Karpas-422 (cell line): ENCODE measurements at places on chromosomes 7 and 10. TPM values are rescaled to one million over a fixed set of nuclear protein-coding genes. Genes with fewer than 3 reads are reported as not detected.

GRCh38 chr10:101308051-101308450 lies 45.9 kb upstream of the BTRC start:
- no peaks in the 10 kb centered on the region for H3K4me1 ChIP-seq
- H3K4me3 ChIP-seq = no peak overlapping the region
- H3K27ac ChIP-seq = no peak overlapping the region
- no peaks in the 10 kb centered on the region for H3K36me3 ChIP-seq

GRCh38 chr10:110918643-110919348 lies at the start of gene BBIP1:
Gene BBIP1 (minus strand): TSS chr10:110919180. CDS start chr10:110918157, 1,023 bp downstream.
- no peaks in the 10 kb centered on the region for H3K36me3 ChIP-seq
- peak within 1 kb of the TSS; percentile 90 for H3K4me3 ChIP-seq
- H3K4me1 ChIP-seq = peaks cover 32% of the 10 kb centered on the region
- peak within 1 kb of the TSS; percentile 94 for H3K27ac ChIP-seq
- DNase-seq = no peak

DNA sequence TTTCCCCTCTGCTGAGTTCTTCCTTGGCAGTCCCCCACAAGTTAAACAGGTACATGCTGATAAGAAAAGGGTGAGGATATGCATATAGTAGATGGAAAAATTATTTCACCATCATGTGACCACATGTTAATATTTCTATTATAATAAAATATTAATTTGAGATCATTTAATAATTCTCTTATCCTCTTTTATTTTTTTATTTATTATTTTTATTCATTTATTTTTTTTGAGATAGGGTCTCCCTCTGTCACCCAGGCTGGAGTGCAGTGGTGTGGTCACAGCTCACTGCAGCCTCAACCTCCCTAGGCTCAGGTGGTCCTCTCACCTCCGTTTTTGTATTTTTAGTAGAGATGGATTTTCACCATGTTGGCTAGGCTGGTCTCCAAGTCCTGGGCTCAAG lies 11.6 kb upstream of the GLI3 start:
- no peak for DNase-seq
- no peaks in the 10 kb centered on the region for H3K27me3 ChIP-seq
- no peaks in the 10 kb centered on the region for H3K4me1 ChIP-seq
- H3K36me3 ChIP-seq = no peaks in the 10 kb centered on the region

The SLC26A5 gene
- not detected in 2 replicates for total RNA-seq

- no peaks in the 10 kb centered on the region for H3K27me3 ChIP-seq
- no peak overlapping the region for H3K27ac ChIP-seq
- no peak for DNase-seq
- H3K4me1 ChIP-seq = no peaks in the 10 kb centered on the region
- no peak overlapping the region for H3K4me3 ChIP-seq
Observed at GRCh38 chr7:45911311-45911710, 9.8 kb downstream of the IGFBP3 start.

The BCAP29 gene
- total RNA-seq = 38.7 and 116 TPM in 2 replicates

The GPER1 gene
- not detected in 2 replicates for total RNA-seq

GRCh38 chr7:143381427-143382125 lies 431 bp downstream of the ZYX start:
- no peaks in the 10 kb centered on the region for H3K27me3 ChIP-seq
- H3K36me3 ChIP-seq = no peaks in the 10 kb centered on the region
- H3K4me3 ChIP-seq = peak overlapping the region; percentile 83
- peak; percentile 60 for DNase-seq

The ANKRD22 gene
- total RNA-seq = not detected in 2 replicates

- no peak for DNase-seq
- H3K4me1 ChIP-seq = no peaks in the 10 kb centered on the region
- H3K27me3 ChIP-seq = no peaks in the 10 kb centered on the region
- no peak overlapping the region for H3K27ac ChIP-seq
- no peaks in the 10 kb centered on the region for H3K36me3 ChIP-seq
- no peak overlapping the region for H3K4me3 ChIP-seq
Observed at GRCh38 chr7:66896441-66896840, 24.6 kb upstream of the TMEM248 start.

DNA sequence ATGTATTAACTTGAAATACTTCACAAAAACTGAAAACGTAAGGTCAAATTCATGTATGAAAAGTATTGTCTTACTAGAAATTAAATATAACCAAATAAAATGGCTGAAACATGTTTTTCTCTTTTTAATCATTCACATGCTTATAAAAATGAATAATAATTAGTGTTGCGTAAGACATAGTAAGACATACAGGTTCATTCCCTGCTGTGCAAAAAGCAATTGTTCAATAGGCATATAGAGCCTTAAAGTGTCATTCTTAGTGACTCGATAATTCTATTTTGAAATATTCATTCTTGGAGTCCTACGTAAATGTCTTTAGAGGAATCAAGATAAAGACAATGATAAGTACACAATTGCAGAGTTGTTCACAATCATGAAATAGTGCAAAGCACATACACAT lies 337.1 kb downstream of the SUGCT start:
- H3K4me3 ChIP-seq = no peak overlapping the region
- no peaks in the 10 kb centered on the region for H3K27me3 ChIP-seq
- no peaks in the 10 kb centered on the region for H3K36me3 ChIP-seq
- H3K4me1 ChIP-seq = no peaks in the 10 kb centered on the region

DNA sequence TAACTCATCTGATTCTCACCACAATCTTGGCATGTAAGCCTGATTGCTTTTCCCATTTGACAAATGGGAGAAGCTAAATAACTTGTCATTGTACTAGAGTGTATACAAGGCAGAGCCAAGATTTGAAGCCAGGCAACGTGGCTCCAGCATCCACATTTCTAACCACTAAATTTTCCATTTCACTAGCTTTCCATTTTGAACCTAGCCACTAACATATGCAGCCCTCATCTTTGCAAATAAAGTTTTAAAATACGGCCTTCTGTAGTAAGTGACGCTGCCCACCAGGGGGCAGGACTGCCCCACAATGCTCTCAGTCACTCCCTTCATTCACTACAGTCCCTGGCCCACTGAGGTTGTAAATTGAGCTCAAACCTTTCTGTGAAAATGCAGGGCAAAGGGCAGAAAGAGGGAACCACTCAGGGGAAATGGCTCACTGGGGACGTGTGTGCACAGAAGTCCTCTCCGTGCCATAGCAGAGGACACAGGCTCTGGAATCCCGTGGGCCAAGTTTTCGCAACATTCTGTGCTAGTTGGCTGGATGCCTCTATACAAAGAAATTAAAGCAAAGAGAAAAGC lies 315.7 kb downstream of the TNS3 start:
- H3K4me1 ChIP-seq = peaks cover 9% of the 10 kb centered on the region
- peak overlapping the region; percentile 24; the same call in 1 of the 2 replicates for H3K27ac ChIP-seq
- H3K4me3 ChIP-seq = no peak overlapping the region
- H3K27me3 ChIP-seq = no peaks in the 10 kb centered on the region

DNA sequence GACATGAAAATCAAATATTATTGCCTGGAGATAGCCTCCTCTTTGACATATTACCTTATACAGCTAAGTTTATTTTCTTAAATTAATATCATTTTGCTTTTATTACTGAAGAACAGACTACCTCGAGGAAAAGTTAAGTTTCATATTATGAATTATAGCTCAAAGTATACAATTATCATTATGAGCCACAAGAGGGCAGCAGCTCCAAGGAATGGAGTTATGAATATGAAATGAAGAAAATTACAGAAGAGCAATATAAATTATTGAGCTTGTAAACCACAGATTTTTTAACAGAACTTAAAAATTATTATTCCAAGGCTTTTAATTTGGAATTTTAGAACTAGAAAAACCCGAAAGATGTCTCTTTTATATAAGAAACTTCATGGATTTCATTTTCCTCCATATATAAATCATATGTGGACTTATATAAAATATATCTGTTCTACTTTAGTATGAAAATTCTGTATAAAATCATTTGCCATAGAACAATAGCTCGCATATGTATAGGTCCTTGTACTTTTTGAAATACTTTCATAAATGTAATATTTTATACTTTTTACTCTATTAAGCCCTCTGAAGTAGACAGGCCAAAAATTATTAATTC lies 40.1 kb downstream of the IQUB start:
- H3K36me3 ChIP-seq = no peaks in the 10 kb centered on the region
- no peaks in the 10 kb centered on the region for H3K27me3 ChIP-seq
- H3K4me1 ChIP-seq = no peaks in the 10 kb centered on the region
- no peak overlapping the region for H3K27ac ChIP-seq
- DNase-seq = peak; percentile 84

DNA sequence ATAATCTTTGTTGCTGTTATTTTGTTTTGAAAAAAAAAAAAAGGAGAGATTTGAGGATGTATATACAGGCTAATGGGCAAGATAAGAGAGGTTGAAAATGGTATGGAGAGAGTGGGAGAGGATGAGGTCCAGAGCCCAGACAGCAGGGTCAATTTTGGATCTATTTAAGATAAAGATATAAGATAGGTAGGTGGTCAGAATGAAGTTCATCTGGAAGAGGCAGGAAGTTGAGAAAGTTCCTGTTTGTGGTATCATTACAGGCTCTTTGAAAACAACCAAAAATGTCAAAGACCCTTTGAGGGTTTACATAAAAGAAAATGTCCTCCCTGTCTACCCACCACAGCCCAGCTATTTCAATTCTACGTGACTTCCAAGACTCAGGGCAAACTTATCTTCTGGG lies 7.5 kb downstream of the CEP41 start:
- H3K4me3 ChIP-seq = no peak overlapping the region
- H3K4me1 ChIP-seq = no peaks in the 10 kb centered on the region
- H3K36me3 ChIP-seq = no peaks in the 10 kb centered on the region
- H3K27me3 ChIP-seq = no peaks in the 10 kb centered on the region

The NANOS1 gene
- 1.6 and 3.1 TPM in 2 replicates for total RNA-seq

The DENND2A gene
- not detected in 2 replicates for total RNA-seq

GRCh38 chr10:51789118-51789517 lies 89.7 kb upstream of the CSTF2T start:
- H3K4me3 ChIP-seq = no peak overlapping the region
- no peak overlapping the region for H3K27ac ChIP-seq
- H3K27me3 ChIP-seq = no peaks in the 10 kb centered on the region

DNA sequence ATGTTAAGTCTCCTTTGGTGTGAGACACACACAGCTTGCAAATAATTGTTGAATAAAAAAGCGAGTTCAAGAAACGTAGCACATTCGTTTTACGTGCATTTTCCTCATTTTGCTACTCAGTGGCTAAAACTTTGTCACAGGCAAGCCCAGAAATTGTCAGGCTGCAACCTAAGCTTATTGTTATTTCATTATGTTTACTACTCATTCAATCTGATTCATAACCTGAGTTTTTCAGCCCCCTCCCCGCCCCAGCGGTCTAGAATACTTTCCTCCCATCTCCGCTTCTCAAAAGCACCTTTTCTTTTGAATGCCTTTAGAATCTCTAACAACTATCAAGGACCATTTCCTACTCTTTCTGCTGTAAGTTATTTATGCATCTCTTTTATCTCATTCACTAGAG lies 1.1 kb downstream of the FAM133B start:
- no peak for DNase-seq
- H3K4me1 ChIP-seq = peaks cover 38% of the 10 kb centered on the region

GRCh38 chr10:70559861-70560260 lies 42.7 kb downstream of the PRF1 start:
- H3K4me1 ChIP-seq = peaks cover 16% of the 10 kb centered on the region
- H3K4me3 ChIP-seq = no peak overlapping the region
- H3K27ac ChIP-seq = no peak overlapping the region
- peaks cover 10% of the 10 kb centered on the region for H3K36me3 ChIP-seq
- H3K27me3 ChIP-seq = no peaks in the 10 kb centered on the region

DNA sequence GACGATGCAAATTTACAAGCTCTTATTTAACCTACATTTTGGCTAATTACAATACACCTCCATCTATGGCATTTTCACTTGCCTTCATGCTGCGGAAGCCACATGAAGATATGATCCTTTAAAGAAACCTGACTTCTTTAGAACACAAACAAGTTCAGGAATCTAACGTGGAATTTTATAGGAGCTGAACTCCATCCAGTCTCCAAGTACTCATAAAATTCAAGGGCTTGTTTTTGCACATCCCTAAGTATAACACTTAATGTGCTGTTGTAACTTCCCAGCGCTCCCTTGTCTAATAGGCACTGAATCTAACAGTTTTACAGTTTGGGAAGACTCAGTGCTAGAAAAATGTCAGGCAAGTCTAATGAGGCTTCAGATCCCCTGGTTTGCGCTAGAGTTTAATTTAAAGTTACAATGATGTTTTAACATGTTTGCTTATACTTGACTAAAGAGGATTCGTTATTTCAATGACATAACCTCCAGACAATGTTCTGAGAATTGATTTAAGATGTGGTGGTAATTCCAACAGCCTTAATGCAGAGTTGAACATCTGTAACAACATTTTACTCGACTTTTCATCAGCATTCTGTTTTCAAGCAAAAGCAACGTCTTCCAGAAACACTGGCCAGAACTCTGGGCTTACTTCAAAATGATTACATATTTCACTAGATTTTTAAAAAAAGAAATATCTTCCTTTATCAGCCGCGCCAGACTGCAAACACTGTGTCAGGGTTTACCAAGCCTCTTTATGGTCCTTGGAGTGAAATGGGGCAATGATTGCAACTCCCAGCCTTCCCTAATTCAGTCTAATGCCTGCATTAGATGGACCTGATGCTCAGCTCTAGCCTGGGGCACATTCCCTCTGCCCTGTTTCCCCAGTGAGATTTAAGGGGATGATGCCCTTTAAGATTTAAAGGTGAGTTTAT lies 664.3 kb downstream of the KCNMA1 start:
- H3K27me3 ChIP-seq = no peaks in the 10 kb centered on the region
- no peak for DNase-seq
- H3K27ac ChIP-seq = no peak overlapping the region
- H3K4me1 ChIP-seq = no peaks in the 10 kb centered on the region
- no peaks in the 10 kb centered on the region for H3K36me3 ChIP-seq

The HHEX gene
- 71.7 and 84.2 TPM in 2 replicates for total RNA-seq

DNA sequence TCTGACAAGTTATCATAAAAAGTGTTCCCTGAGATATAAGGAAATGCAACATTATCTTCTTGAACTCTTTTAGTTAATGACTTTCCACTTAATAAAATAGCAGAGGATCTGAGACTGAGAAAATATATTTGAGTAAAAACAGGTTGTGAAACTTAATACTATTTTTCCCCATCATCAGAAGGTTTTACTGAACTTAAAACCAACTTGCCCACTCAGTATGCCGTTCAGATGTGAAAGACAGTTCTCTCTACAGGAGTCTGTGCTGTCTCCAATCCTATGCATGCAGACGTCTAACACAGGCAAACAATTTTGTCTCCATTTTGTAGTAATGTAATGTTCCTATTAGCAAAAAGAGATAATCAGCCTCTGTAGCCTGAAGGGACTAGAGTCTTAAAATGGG lies 38.2 kb upstream of the CYP2C18 start:
- DNase-seq = no peak
- H3K36me3 ChIP-seq = no peaks in the 10 kb centered on the region
- no peak overlapping the region for H3K27ac ChIP-seq
- no peaks in the 10 kb centered on the region for H3K27me3 ChIP-seq
- no peaks in the 10 kb centered on the region for H3K4me1 ChIP-seq

GRCh38 chr10:77110757-77111156 lies 526.9 kb downstream of the KCNMA1 start:
- no peaks in the 10 kb centered on the region for H3K36me3 ChIP-seq
- no peaks in the 10 kb centered on the region for H3K4me1 ChIP-seq
- H3K4me3 ChIP-seq = no peak overlapping the region
- no peak overlapping the region for H3K27ac ChIP-seq
- H3K27me3 ChIP-seq = no peaks in the 10 kb centered on the region

- no peak overlapping the region for H3K4me3 ChIP-seq
- no peak for DNase-seq
- H3K27me3 ChIP-seq = no peaks in the 10 kb centered on the region
Observed at GRCh38 chr10:131077031-131077430, 234.5 kb downstream of the TCERG1L start.

- no peaks in the 10 kb centered on the region for H3K4me1 ChIP-seq
- no peak overlapping the region for H3K4me3 ChIP-seq
- no peak overlapping the region for H3K27ac ChIP-seq
- no peaks in the 10 kb centered on the region for H3K36me3 ChIP-seq
Observed at GRCh38 chr10:80394358-80394916, 13.9 kb upstream of the PRXL2A start.
